CD4-positive, alpha-beta memory T cell (primary cell): ENCODE measurements at places on chromosomes 6 and 20.

GRCh38 chr6:139161817-139162284 lies 27.0 kb downstream of the HECA start:
- peak overlapping the region; percentile 56 for H3K27ac ChIP-seq
- H3K27me3 ChIP-seq: no peaks in the 10 kb centered on the region
- peak; percentile 65 for DNase-seq
- peak overlapping the region; percentile 12 for H3K4me3 ChIP-seq

DNA sequence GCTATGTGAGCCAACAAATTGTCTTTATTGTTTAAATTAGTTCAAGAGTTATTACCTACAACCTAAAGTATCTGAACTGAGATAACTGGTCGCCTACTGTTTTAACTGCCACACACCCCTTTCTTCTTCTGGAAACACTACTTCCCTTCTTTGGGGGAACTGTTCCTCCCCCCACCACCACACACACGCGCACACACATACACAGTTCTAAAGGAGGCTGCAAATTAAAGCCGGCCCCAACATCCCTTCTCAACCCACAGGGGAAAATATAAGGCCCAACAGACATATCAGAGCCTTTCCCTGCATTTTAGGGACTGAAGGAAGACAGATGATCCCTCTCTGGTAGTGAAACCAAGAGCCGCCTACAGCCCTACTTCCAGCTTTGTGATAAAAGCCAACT lies 348.0 kb upstream of the JARID2 start:
- no peak for DNase-seq
- no peaks in the 10 kb centered on the region for H3K27me3 ChIP-seq
- no peaks in the 10 kb centered on the region for H3K4me1 ChIP-seq
- H3K4me3 ChIP-seq: no peak overlapping the region
- no peaks in the 10 kb centered on the region for H3K36me3 ChIP-seq
- H3K27ac ChIP-seq: no peak overlapping the region

DNA sequence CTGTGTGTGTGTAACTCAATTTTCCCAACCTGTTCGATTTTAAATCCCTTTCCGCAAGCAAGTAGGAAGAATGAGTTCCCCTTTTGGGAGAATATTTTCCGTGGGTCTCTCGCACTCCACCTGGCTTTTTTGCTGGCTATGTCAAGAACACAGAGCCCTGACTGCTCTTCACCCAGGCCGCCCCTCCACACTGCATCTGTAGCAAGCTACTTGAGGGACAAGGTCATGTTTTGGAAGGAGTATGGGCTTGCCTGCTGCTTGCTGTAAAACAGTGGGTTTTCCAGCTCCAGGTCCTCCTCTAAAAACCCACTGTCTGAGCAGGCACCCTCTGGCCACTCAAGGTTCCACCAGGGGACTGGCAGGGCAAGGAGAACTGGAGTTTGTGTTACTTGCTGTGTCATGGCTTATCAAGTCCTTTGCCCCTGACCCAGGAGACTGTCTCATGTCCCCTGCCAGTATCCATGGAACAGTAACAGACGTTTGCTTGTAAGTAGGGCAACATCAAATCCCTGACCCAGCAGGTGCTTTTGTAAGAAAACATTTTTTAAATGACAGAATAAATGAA lies 35.5 kb upstream of the SYNJ2 start:
- H3K27ac ChIP-seq: no peak overlapping the region
- H3K4me1 ChIP-seq: no peaks in the 10 kb centered on the region
- peaks cover 9% of the 10 kb centered on the region for H3K36me3 ChIP-seq
- no peak for DNase-seq
- H3K4me3 ChIP-seq: no peak overlapping the region
- H3K27me3 ChIP-seq: no peaks in the 10 kb centered on the region

DNA sequence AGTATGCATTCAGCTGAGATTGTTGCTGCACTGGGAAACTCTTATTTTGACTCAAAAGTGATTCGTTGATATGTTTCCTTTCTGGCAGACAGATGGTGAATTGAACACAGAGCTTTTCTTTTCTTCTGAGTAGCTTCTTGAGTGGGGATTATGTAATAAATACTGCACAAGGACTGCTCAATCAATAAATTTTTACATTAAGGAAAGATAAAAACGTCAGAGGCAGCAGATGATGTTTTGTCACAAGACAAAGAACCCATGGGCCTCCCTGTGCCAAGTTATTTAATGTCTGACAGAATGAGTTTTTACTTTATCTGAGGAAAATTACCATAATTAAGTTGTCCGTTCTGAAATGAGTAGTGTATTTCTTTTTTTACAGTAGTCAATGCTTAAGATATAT lies 460.3 kb downstream of the UTRN start:
- H3K27me3 ChIP-seq: no peaks in the 10 kb centered on the region
- no peak for DNase-seq
- H3K36me3 ChIP-seq: peaks cover 8% of the 10 kb centered on the region
- no peak overlapping the region for H3K27ac ChIP-seq

GRCh38 chr20:13458860-13459451 lies 179.8 kb downstream of the TASP1 start:
- H3K36me3 ChIP-seq: no peaks in the 10 kb centered on the region
- no peak for DNase-seq
- no peaks in the 10 kb centered on the region for H3K27me3 ChIP-seq
- no peak overlapping the region for H3K27ac ChIP-seq

GRCh38 chr6:144285548-144285797 lies 338 bp downstream of the UTRN start:
- peak overlapping the region; percentile 89 for H3K4me3 ChIP-seq
- H3K4me1 ChIP-seq: peaks cover 20% of the 10 kb centered on the region
- peak overlapping the region; percentile 10 for H3K27ac ChIP-seq
- no peaks in the 10 kb centered on the region for H3K36me3 ChIP-seq
- DNase-seq: peak; percentile 38

DNA sequence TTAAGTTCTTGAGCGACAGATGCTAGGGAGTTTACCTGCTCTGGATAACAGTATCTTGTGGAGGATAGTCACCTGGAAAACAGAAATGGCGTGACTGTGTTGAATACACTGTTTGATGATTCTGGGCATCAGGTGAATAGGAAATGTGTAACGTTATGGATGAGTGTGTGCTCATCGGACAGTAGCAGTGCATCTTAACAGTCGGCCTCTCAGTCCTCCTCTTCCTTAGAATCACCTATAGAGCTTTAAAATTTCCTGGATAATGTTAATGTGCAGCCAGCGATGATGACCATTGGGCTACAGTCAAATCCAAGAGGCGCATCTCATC lies 217.7 kb downstream of the OR2B2 start:
- H3K4me3 ChIP-seq: peak overlapping the region; percentile 92
- H3K27ac ChIP-seq: peak overlapping the region; percentile 56
- peaks cover 16% of the 10 kb centered on the region for H3K4me1 ChIP-seq

GRCh38 chr20:12924126-12924525 lies 84.6 kb upstream of the SPTLC3 start:
- H3K36me3 ChIP-seq: no peaks in the 10 kb centered on the region
- no peak overlapping the region for H3K27ac ChIP-seq
- H3K27me3 ChIP-seq: no peaks in the 10 kb centered on the region
- no peak for DNase-seq
- no peaks in the 10 kb centered on the region for H3K4me1 ChIP-seq

GRCh38 chr6:965343-965742 lies 272.4 kb upstream of the EXOC2 start:
- no peak overlapping the region for H3K27ac ChIP-seq
- no peaks in the 10 kb centered on the region for H3K27me3 ChIP-seq
- H3K4me3 ChIP-seq: no peak overlapping the region
- no peaks in the 10 kb centered on the region for H3K36me3 ChIP-seq

GRCh38 chr20:49825521-49826033 lies 12.9 kb downstream of the SLC9A8 start:
- H3K4me1 ChIP-seq: peaks cover 45% of the 10 kb centered on the region
- DNase-seq: no peak
- no peaks in the 10 kb centered on the region for H3K27me3 ChIP-seq
- no peak overlapping the region for H3K27ac ChIP-seq

GRCh38 chr6:15570171-15570570 lies 92.7 kb downstream of the DTNBP1 start:
- DNase-seq: no peak
- no peak overlapping the region for H3K27ac ChIP-seq
- H3K27me3 ChIP-seq: no peaks in the 10 kb centered on the region
- no peaks in the 10 kb centered on the region for H3K36me3 ChIP-seq
- H3K4me1 ChIP-seq: no peaks in the 10 kb centered on the region
- no peak overlapping the region for H3K4me3 ChIP-seq
